ENCODE measurements at places on chromosomes 2 and 18.

- no peak for DNase-seq
These were observed 1.2 kb upstream of the EMX1 start for GRCh38 chr2:72915907-72916742.

DNA sequence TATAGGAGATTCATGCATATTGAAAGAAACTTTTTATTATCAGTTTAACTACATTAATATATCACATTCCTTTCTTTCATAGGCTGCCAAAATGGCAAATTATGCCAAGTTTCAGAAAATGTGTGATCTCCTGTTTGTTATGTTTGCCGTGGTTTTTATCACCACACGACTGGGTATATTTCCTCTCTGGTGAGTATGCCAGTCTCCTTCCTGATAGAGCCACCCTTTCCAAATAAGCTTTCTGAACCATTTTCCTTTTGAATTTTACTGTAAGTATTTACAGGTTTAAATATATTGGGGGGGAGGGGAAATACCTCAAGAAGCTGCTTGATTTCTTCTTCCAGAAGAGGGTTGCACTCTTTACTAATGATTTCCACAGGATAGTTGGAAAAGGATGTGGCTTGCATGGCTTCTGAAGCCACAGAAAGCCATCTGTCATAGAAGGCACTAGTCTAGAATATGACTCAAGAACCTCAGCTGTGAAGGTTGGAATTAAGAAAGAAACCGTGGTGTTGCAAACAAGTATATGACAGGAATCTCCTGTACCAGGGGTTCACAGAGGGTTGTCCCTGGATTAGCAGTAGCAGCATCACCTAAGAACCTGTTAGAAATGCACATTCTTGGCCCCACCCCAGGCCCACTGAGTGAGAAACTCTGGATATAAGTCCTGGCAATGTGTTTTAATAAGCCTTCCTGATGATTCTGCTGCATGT is 84.5 kb upstream of the NOSTRIN start:
- no peak for DNase-seq

- DNase-seq = no peak
These were observed 1027.7 kb downstream of the TMEM182 start for GRCh38 chr2:103789381-103790095.

GRCh38 chr2:241190291-241190981 is 2.0 kb downstream of the ANO7 start:
- no peak for DNase-seq

GRCh38 chr2:54139210-54139609 is 23.8 kb downstream of the ACYP2 start:
- DNase-seq = no peak

GRCh38 chr2:210965472-210965871 is 409.1 kb downstream of the CPS1 start:
- no peak for DNase-seq

DNA sequence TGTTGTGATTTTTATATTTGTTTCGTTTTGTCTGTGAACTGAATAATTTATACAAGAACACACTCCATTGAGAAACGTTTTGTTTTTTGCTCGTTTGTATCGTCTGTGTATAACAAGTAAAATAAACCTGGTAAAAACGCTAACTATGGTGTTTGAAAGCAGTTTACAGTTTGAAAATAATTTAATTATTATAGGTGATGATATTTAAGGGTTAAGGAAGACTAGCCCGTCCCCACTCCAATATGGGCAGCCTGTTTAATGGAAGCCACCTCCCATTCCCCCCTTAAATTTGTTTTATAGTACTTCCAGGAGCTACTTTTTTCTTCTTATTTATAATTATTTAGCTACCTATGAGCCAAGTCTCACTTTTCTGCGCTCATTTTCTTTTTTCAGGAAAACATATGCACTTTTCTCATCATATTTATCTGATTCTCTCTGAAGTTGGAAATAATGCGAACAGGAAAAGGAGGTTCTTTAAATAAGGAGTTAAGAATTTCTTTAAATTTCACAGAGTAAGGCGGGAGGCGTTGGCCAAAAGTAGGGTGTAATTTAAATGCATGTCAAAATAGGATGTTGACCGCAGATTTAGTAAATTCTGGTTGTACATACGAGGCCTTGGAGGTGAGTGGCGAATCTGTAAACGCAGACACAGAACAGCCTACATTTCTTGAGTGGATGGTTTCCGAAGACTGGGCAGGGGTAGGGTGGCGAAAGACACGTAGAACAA is 9.8 kb downstream of the TBR1 start:
- DNase-seq = no peak

DNA sequence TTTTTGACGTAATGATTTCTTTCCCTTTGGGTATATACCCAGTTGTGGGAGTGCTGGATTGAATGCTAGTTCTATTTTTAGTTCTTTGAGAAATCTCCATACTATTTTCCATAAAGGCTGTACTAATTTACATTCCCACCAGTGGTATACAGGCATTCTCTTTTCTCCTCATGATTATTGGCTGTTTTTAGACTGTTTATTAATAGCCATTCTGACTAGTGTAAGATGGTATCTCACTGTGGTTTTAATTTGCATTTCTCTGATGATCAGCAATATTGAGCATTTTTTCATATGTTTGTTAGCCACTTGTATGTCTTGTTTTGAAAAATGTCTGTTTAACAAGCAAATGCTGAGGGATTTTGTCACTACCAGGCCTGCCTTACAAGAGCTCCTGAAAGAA is 9.2 kb upstream of the CD28 start:
- no peak for DNase-seq

- DNase-seq = no peak
These were observed 467 bp upstream of the WDR35 start for GRCh38 chr2:19990416-19990728.
